ENCODE measurements at places on chromosomes 12 and 14.
A peak's percentile ranks its signal among the peaks of the same experiment; 100 is the strongest.

DNA sequence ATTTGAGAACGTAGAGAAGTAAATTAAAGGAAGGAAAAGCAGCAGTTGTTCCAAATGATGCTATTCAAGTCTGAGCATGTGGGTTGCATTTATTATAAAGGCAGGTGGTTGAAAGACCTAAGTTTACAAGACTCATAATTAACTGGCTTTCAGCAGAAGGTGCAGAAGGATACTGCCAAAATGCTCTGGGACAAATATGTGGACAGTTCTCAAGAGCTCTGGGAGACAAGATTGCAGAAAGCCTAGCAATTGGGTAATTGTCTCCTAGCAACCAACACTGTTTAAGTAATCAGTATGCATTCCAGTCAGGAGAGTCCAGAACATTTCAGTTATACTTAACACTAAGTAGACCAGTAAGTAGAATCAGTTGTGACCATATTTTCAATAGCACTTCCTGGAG lies 131.5 kb downstream of the GPR135 start:
- DNase-seq: no peak

DNA sequence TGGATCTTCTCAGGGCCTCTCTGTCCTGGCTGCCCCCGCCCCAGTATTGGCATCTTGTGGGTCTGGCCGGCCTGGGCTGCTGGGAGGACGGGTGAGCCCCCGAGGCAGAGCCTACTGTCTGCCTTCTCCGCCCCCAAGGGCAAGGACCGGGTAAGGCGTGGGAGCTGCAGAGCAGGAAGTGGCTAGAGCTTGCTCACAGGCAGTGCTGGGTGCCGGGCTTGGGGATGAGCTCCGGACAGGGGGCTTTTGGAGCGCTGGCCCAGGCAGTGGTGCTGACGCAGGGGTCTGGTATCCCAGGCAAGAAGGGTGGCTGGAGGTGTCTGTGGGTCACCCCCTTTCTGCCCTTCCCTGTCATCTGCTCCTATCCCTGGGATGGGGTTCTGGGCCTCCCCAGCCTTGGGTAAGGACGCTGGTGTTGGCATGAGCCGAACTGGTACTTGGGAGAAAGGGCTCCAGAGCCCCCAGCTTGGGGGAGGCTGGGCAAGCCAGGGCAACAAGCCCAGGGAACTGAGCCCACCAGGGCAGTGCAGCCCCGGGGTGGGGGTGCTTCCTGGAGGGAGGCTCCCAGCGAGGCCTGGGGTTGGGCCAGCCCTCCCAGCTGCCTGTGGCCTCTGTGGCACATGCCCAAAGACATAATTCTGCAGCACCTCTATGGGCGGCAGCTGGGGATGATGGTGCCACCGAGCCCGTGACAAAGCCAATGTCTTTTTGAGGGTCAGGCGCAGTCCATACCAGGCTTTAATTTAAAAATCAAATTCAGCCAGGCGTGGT lies 126.3 kb downstream of the KIF26A start:
- no peak for DNase-seq

DNA sequence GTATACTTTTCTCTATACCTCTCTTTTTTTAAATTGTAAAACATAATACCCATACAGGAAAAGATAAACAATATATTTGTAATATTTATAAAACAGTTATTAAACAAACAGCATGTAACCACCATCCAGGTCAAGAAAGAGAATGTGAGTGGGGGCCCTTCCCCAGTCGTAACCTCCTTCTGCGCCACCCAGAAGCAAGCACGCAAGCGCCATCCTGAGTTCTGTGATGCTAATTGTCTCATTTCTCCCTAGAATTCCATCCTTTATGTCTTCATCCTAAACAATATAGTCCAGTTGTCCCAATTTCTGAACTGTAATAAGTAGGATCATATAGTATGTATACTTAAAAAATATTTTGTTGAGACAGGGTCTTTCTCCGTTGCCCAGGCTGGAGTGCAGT lies 129.5 kb downstream of the EXOC5 start:
- no peak for DNase-seq

DNA sequence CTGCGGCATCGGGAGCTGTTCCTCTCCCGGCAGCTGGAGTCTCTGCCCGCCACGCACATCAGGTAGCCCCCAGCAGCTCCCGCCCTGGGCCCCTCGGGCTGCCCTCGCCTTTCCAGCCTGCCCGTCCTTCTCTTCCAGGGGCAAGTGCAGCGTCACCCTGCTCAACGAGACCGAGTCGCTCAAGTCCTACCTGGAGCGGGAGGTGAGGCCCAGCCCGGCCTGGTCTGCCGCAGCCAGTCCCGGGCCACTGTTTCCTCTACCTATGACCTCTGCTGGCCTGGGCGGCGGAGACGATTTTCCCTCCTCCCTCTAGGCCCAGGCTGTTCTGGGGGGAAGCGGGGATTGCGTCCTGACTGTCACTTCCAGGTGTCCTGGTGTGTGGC lies 24.5 kb upstream of the CRIP2 start:
- no peak for DNase-seq

DNA sequence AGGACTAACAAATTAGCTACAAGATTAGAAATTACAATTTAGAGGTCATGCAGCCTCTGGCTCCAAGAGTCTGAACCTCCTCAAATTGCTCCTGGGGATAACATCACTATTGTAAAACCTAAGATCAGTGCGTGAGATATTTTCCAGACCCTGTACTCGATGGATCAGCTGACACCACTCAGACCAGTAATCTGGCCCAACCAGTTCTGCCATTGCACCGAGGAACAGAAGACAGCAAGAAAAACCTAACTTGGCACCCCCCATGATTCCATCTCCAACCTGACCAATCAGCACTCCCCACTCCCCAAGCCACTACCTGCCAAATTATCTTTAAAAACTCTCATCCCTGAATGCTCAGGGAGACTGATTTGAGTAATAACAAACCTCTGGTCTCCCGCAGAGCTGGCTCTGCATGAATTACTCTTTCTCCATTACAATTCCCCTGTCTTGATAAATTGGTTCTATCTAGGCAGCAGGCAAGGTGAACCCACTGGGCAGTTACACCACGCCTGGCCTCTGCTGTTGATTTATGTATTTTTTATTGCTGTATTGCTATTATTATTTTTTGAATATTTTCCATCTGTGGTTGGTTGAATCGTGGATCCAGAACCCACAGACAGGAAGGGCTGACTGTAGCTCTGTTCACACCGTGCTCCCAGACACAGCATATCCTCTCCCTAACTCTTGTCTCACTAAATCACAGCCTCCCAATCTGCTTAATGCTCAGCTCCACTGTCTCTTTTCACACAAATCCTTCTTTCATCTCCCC lies 9.2 kb downstream of the HEBP1 start:
- DNase-seq: no peak

DNA sequence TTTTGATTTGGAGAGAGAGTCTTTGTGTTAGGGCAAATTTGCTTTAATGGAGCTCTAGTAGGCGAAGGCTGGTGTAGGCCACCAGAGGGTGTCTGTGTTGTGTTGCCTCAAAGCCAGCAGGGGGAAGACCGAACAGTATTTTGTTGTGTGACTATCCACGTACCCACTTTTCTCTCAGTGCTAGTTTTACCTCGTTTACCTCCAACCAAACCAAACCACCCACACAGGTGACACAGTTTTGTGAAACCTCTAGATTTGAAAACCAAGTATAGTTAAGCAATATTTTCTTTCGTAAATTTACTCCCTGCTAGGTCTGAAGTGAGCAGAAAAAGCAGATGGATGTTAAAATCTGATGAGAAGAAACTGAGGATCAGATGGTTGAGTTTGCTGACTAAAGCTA lies 36.3 kb upstream of the NPFF start:
- peak; percentile 29 for DNase-seq

DNA sequence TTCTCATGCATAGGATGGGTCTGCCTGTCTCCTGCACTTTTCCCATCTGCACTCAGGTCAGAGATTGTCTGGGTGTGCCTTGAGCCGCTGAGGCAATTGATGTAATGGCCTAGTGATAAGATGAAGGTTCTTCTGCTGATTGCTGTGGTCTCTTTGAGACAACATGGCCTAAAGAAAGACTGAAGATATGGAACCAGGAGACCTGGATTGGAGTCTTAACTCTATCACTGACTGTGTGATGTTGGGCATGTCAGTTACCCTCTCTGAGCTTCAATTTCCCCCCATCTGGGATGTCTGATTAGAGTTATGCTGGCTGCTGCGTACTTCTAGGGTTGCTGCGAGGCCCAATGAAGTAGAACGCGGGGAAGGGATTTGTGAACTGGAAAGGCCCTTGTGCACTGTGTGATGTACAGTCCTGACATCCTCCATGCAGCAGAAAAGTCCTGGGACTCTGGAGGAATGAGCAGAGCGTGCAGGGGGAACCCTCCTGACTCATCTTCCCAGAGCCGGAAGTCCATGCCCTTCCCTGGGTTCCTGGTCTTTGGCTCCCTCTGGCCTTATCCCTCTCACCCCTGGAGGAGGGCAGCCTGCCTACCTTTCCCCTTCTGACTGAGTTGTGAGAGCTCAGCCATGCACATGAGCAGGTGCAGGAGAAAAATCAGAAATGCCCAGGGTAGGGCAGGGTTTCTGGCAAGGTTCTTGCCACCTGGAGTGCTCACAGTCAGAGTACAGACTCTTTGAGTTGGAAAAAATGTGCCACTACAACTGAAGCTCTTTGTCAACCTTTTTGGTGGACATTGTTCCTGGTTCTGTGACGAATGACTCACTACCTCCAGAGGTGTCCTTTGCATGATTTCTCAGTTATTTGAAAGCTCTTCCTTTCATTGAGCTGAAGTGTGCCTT lies 21.1 kb downstream of the PLEKHD1 start:
- DNase-seq: no peak

- DNase-seq: no peak
These were observed 16.9 kb downstream of the METTL25 start for GRCh38 chr12:82375201-82375600.

DNA sequence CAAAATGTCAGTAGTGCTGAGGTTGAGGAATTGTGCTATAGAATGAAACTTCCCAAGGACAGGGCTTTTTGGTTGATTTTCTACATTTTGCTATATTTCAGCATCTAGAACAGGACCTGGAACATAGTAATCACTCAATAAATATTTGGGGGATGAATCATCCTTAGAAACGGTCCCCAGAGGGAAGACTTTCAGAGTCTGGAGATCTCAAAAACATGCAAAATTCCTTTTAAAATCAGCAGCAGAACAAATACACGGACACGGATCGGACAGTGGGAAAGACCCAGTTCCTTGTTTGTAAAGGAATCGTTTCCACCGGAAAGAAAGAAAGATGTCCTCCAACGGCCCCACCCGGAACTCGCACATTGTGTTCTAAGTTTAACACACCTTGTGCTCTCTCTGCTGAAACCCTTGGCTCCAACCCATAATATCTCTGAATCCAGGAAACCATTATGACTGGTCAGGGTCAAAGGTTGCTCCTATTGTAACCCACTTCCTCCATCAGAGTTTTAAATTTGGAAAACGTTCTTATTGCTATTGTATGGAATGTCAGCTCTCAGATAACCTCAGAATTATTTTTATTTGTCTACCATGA lies 617.2 kb downstream of the MED13L start:
- DNase-seq: no peak

- DNase-seq: no peak
These were observed 193.0 kb upstream of the BTG1 start for GRCh38 chr12:92338671-92339070.

GRCh38 chr12:52519826-52520662 lies at the start of gene KRT5:
Gene KRT5 (minus strand): TSS chr12:52520394. CDS start chr12:52520296, 98 bp downstream.
- no peak for DNase-seq

DNA sequence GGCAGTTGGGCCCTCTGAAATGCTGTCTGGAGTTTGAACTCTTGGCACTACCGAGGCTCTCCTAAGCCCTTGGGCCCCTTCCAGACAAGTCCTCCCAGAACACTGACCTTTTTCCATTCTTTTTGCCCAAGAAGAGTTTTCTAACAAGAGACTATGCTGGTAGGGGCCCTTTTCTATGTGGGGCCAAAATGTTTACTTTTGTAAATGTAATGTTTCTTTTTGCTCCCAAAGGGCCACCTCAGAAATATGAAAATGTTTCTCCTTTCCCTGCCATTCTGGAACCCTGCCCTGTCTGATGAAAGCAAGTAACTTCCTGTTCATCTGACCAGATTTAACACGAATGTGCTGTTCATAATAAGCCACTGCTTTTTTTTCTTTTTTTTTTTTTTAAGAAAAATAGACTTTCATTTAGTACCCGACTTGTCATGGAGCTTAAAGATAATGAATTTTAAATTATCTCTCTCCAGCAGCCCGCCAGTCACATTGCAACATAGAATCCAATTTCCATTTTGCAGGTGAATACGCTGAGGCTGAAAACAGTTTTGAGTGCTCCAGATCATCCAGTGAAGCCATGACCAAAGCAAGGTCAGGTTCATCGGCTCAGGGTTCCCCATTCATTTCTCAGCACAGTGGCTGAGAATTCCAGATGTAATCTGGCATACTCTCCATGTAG lies 169.9 kb downstream of the DPF3 start:
- no peak for DNase-seq

DNA sequence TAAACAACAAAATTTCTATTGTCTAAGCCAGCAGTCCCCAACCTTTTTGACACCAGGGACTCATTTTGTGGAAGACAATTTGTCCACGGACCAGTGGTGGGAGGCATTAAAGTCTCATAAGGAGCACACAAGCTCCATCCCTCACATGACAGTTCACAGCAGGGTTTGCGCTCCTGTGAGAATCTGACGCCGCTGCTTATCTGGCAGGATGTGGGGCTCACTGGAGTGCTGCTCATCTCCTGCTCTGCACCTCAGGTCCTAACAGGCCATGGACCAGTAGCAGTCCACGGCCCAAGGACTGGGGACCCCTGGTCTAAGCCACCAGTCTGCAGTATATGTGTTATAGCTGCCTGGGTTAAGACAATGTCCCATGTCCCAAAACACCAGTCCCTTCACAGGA lies 27.2 kb downstream of the VCPKMT start:
- no peak for DNase-seq

DNA sequence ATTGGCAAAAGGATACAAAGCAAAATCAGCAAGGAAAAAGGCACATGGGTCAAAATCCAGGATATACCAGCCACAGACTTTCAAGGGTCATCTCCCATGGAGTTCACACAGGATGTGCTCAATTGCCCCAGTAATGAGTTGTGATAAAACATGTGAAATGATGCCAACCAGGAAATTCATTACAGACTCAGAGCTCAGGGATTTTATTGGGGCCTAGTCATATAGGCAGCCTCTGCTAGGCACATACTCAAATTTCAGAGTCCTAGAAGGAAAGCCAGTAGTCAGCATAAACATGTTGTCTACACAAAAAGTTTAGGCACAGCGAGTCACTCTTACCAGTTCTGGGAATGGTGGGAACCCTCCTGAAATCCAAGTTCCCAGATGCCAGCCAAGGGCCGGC lies 64.4 kb upstream of the OSBPL8 start:
- DNase-seq: no peak

GRCh38 chr14:78173346-78174035 lies 3.3 kb downstream of the NRXN3 start:
- no peak for DNase-seq
